ENCODE measurements at places on chromosomes 16 and 17. TPM values are rescaled to one million over a fixed set of nuclear protein-coding genes. Genes with fewer than 3 reads are reported as not detected.

TERB1 gene
- total RNA-seq: not detected

SLFN14 gene
- not detected for total RNA-seq

TPPP3 gene
- total RNA-seq: 0.64 TPM

ZNF385C gene
- total RNA-seq: not detected

ENO3 gene
- total RNA-seq: 7.2 TPM

NT5M gene
- 5.7 TPM for total RNA-seq

GABARAP gene
- total RNA-seq: 147 TPM

EPX gene
- total RNA-seq: not detected

NACA2 gene
- total RNA-seq: not detected

RRAD gene
- 0.68 TPM for total RNA-seq

HS3ST6 gene
- total RNA-seq: not detected

OR2C1 gene
- not detected for total RNA-seq

CCNF gene
- 42.2 TPM for total RNA-seq

CRYBA1 gene
- total RNA-seq: not detected

PDIA2 gene
- 0.88 TPM for total RNA-seq

VPS25 gene
- 134 TPM for total RNA-seq

GAS7 gene
- 64.2 TPM for total RNA-seq

CNGB1 gene
- total RNA-seq: not detected

AATK gene
- 3.4 TPM for total RNA-seq

KCNH4 gene
- total RNA-seq: 0.03 TPM

C16orf96 gene
- not detected for total RNA-seq

PRAC1 gene
- not detected for total RNA-seq

YPEL2 gene
- total RNA-seq: 3.1 TPM

CD300H gene
- not detected for total RNA-seq

HBA2 gene
- total RNA-seq: not detected

BIRC5 gene
- total RNA-seq: 78.6 TPM

SLC38A8 gene
- total RNA-seq: not detected

RCVRN gene
- 1.2 TPM for total RNA-seq

PDE6G gene
- total RNA-seq: 0.64 TPM

ACE gene
- 2.6 TPM for total RNA-seq

COL1A1 gene
- 0.30 TPM for total RNA-seq

KDM8 gene
- 8.3 TPM for total RNA-seq

PYCARD gene
- not detected for total RNA-seq

TBC1D3B gene
- total RNA-seq: 2.1 TPM

COQ7 gene
- 58.5 TPM for total RNA-seq

PGAP6 gene
- total RNA-seq: 25.1 TPM

SLC47A1 gene
- total RNA-seq: 5.3 TPM

MFSD11 gene
- 14.7 TPM for total RNA-seq

Data from A375 (cell line).